ENCODE measurements at places on chromosomes 3 and 15.

GRCh38 chr15:81312790-81313543 lies 11.0 kb downstream of the STARD5 start:
- DNase-seq, result peak; percentile 66

GRCh38 chr15:41937568-41937923 lies 34.8 kb downstream of the EHD4 start:
- DNase-seq, result no peak

DNA sequence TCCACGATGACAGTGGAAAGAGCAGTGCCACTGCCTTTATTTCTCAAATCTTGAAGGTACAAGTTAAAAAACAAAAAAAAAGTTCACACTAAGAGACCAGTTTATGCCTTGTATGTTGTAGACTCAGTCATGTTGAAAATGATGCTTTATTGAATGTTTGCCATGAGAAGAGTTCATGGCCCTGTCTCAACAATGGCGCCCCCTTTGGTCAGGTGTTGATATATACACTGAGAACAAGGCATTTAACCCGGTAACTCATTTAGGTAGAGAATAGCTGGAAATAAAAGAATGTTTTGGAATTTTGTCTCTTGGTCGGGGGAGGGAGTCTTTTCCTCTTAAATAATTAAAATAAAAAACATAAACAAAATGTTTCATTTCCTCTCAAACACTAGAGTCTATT lies 145.6 kb upstream of the SLC2A2 start:
- DNase-seq, result no peak

GRCh38 chr15:61092361-61093157 lies 136.5 kb downstream of the RORA start:
- no peak for DNase-seq

DNA sequence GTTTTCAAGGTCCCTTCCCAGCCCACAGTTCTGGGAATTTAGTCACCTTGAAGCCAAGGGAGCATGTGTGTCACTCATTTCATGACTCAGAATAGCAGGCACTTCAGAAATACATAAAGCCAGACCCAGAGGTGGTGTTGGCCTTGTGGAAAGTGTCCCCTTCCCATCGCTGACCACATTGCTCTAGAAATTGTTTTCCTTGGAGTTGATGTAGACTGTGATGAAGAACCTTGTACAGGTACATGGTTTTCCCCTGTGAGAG lies 158.8 kb downstream of the SLCO3A1 start:
- DNase-seq, result no peak

- no peak for DNase-seq
These were observed 60.3 kb upstream of the SMAD6 start for GRCh38 chr15:66641485-66642315.

GRCh38 chr15:78983146-78983918 lies 38.5 kb upstream of the CTSH start:
- DNase-seq, result no peak

- DNase-seq, result no peak
These were observed 108.7 kb downstream of the GALK2 start for GRCh38 chr15:49278751-49279150.

DNA sequence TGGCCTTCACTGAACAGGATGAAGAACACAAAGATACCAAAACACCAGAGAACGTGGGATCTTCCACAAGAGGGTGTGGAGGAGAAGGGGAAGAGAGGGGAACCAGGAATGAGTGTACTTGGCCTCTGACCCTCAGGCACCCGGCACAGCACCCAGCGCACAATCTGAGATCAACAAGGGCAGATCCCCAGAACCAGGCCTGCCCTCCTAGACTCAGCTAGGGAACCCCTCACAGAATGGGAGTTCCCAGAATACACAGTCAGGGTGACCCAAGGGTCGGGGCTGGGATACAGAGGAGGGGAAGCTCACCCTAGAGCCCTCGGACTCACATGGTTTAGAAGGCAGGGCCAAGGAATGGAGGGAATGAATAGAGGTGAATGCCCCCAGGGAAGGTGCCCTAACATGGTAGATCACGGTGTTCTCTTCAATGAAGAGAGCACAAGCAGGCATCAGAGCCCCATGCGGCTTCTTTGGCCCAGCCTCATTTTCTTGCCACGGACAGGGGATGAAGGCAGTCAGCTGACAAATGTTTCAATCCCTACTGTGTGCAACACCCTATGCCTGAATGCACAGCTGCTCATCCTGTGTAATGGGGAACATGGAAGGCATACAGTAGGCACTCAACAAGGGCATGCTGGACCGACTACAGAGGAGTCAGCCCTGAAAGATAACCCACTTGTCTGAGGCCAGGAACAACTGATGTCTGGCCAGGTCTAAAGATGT lies 13.1 kb downstream of the BMF start:
- DNase-seq, result no peak

- no peak for DNase-seq
These were observed 7.4 kb downstream of the PDE8A start for GRCh38 chr15:84988909-84989644.

GRCh38 chr3:156826144-156826895 lies at the start of gene LEKR1:
LEKR1 (plus strand) TSS chr3:156826353; CDS start chr3:156829330, 2,977 bp downstream.
- DNase-seq, result peak; percentile 68

DNA sequence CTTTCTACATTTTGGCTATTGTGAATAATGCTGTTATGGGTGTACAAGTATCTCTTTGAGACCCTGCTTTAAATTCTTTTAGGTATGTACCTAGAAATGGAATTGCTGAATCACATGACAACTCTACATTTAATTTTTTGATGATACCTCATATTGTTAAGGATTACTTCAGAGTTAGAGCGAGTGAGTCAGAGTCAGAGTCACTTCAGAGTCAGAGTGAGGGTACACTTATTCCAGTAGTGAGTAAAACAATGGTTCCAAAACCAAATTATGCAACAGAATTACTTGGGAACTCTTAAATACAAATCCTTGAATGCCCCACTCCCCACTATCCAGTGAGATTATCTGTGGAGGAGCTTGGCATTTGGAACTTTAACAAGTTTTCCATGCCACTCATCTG lies 50.3 kb upstream of the SNRK start:
- no peak for DNase-seq

GRCh38 chr15:56943403-56943802 lies 25.0 kb downstream of the TCF12 start:
- no peak for DNase-seq

GRCh38 chr3:67783281-67784250 lies 129.2 kb upstream of the SUCLG2 start:
- no peak for DNase-seq

- no peak for DNase-seq
These were observed 130.9 kb upstream of the RASGRP1 start for GRCh38 chr15:38695249-38696108.

GRCh38 chr15:98216166-98216565 lies 255.7 kb downstream of the ARRDC4 start:
- DNase-seq, result no peak

- DNase-seq, result no peak
These were observed 44.7 kb downstream of the RORA start for GRCh38 chr15:61184431-61184830.

DNA sequence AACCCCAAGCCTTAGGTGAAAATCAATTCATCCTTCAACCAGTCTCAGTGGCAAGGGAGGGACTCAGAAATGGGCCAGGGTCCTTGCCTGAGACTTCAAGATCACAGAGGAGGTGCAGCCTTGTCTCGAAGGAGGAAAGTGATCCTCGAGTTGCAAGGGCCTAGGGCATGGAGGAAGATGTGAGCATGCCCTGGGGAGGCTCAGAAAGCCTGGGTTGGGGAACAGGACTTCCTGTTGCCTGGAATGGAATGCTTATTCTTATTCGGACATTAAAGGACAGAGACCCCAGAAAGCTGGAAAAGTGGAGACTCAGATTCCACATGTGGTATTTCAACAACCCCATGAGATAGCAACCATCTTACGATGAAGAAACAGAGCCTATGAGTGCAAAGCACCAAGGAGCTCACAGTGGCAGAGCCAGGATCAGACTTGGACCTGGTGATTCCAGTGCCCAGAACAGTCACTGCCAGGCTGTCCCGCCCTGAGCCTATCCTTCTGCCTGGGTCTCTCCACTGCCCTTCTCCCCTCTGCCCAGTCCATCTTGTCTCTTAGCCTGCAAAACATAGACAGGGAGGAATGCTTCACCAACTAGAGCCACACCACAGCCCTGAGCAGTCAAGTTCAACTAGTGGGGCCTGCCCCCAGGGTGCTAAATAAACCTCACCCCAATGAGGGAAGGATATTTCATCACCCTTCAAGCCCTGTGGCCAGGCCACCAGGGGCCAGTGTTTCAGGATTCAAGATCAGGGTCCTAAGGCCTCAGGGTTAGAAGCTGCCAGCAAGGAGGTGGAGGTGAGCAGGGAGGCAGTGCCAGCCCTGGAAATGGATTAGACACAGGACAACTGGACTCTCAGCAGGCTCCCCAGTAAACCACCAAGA lies 21.9 kb downstream of the DAPK2 start:
- no peak for DNase-seq

GRCh38 chr3:49026536-49026935 lies 2.7 kb downstream of the IMPDH2 start:
- no peak for DNase-seq

- peak; percentile 46 for DNase-seq
These were observed at the start of gene PLCH1 for GRCh38 chr3:155744626-155745324. PLCH1 (minus strand) TSS chr3:155745071; CDS start chr3:155704224, 40,847 bp downstream.

DNA sequence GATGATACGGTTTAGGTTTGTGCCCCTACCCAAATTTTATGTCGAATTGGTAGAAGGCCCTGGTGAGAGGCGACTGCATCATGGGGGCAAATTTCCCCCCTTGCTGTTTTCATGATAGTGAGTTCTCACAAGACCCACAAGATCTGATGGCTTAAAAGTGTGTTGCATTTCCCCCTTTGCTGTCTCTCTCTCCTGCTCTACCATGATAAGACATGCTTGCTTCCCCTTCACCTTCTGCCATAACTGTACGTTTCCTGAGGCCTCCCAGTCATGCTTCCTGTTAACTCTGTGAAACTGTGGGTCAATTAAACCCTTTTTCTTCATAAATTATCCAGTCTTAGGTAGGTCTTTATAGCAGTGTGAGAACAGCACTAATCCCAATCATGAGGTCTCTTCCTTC lies 381.2 kb downstream of the RSL24D1 start:
- no peak for DNase-seq

DNA sequence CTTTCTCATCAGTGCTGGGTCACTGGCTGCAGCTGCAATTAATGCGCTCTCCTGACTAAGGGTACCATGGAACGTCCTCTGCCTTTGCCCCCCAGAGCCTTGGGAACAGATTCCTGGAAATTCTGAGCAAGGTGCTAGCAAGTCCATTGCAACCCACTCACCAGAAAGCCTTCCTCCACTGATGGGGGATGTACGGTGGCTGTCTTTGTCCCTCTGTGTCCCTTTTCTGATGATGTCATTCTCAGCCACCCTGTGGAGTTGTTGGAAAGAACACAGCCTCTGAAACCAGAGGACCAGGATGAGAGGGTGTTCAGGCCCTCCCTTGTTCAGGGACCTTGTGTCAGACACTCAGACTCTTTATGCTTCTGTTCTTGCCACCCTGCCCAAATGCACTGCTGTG lies 38.1 kb upstream of the ZBTB38 start:
- DNase-seq, result no peak

DNA sequence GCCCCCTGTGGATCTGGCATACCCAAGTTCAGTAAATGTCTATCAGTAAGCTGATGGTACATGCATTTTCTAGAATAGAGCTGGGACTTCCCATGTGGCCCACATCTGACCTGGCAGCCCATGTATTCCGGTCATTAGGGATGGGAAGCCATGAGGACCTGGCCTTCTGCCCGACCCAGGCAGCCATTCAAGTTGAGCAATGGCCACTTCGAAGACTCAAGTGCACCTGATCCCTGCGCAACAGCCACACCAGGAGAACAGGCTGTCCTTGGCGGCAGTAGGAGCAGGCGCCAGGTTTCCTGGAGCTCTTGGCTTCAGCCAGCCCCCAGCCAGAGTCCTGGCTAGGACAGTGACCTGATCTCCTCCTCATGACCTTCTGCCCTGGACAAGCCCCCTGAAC lies 14.6 kb downstream of the HEMK1 start:
- no peak for DNase-seq

GRCh38 chr3:55060896-55061719 lies 133.2 kb upstream of the LRTM1 start:
- DNase-seq, result no peak

DNA sequence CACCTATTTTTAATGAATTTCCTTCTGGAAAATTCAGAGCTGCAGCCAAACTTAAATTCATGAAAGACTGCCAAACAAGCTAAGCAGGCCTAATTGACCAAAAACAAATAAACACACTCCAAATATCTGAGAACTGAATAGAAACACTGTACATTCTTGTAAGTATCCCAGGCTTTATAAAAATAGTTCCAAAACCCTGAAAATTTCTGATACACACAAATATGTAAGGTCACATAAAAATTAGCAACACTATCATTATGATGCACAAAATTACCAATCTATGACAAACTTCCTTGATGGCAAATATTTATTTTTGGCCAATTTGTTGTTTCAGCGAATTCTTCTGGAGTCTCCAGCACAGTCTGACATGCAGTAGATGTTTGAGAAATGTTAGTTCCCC lies 117.9 kb upstream of the UBE2E2 start:
- DNase-seq, result no peak

DNA sequence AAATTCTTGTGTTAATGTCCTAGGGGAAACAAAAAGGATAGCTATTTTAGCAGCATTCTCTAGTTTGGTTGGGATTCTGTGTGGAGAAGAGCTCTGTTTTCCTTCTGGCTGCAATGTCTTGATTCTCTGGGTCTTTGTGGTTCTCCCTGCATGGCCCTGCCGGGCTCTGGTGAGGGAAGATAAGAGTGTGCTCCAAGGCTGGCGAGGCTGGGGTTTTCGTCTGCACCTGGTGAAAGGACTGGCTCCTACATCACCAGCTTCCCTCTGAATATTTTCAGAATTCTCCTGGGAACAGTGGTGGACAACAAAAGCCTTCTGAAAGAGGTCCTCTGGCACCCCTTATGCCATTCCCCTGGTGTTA lies 38.1 kb upstream of the SFMBT1 start:
- DNase-seq, result no peak

- DNase-seq, result no peak
These were observed 1121.8 kb downstream of the TBL1XR1 start for GRCh38 chr3:176075491-176075890.

DNA sequence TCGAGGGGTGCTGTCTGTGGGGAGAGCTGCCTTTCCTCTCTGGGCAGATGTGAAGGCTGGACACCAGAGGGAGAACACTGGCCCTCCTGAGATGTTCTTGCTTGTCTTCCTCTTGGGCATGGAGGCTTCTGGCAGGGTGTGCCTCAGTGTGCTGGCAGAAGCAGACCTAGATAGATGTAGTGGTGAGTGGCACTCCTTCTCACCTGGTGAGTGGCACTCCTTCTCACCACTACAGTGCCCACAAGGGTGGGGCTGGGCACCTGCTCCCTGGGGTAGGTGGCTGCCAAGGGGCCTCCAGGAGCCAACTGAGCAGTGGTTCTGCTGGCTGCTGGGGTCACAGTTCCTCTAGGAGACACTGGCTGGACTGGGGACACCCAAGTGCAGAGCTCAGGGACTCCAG lies 18.7 kb downstream of the ACVR2B start:
- DNase-seq, result no peak

- no peak for DNase-seq
These were observed 13.0 kb downstream of the LIPC start for GRCh38 chr15:58444658-58445332.

DNA sequence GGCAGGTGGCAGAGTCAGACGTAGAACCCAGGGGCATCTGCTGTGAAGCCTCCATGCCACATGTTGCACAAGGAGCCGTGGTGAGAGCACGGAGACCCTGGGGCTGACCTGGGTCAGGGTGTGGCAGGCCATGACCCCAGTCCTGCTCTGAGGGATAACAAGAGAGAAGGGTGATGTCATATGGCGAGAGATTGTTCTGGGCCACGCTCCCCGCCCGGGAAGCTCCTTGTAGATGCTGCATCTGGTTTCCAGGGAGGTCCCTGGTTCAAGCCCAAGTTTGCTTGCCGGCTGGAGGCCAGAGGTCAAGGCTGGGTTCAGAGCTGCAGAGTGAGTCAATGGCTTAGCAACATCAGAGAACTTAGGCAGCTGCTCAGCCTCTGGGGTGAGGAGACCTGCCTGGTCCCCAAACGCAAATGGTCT lies 17.3 kb downstream of the FGD5 start:
- DNase-seq, result no peak

All from CD4-positive, alpha-beta T cell treated with Interleukin-1 beta for 1 hour (primary cell).